GM23248 (cell line): ENCODE measurements at places on chromosomes 2 and 18. TPM values are rescaled to one million over a fixed set of nuclear protein-coding genes. Genes with fewer than 3 reads are reported as not detected.

CXXC1 gene
- 37.9 and 51.2 TPM in 2 replicates for total RNA-seq

CYP1B1 gene
- total RNA-seq: 51.0 and 56.0 TPM in 2 replicates

STON1 gene
- total RNA-seq: 4.9 and 5.6 TPM in 2 replicates

IL1B gene
- 0.86 and 3.8 TPM in 2 replicates for total RNA-seq

SERPINB3 gene
- total RNA-seq: not detected in 2 replicates

CROCC2 gene
- total RNA-seq: under 0.01 and 2.4 TPM in 2 replicates

ERFE gene
- 0.51 and 0.86 TPM in 2 replicates for total RNA-seq

FNDC4 gene
- 24.2 and 31.2 TPM in 2 replicates for total RNA-seq

UGT1A3 gene
- not detected in 2 replicates for total RNA-seq

- H3K4me3 ChIP-seq: no peak overlapping the region
- no peak for DNase-seq
- no peak overlapping the region for H3K27ac ChIP-seq
- peaks cover 12% of the 10 kb centered on the region; the same call in 1 of the 2 replicates for H3K4me1 ChIP-seq
- H3K27me3 ChIP-seq: no peaks in the 10 kb centered on the region
These were observed 287.0 kb downstream of the SLC8A1 start for GRCh38 chr2:40164736-40165508.

DNA sequence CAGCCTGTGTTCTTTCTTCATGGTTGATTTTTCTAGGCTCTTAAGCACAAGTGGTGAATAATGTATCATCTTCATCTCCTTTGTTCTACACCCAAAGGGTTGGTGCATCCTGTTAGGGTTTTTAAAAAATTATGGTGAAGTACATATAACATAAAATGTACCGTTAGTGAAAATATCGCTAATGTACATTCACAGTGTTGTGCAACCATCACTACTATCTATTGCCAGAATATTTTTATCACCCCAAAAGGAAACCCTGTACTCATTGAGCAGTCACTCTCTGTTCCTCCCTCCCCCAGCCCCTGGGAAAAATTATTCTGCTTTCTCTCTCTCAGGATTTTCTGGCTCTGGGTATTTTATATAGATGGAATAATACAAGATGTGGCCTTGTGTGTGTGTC lies 98.5 kb downstream of the PRKCE start:
- H3K4me3 ChIP-seq: no peak overlapping the region
- no peaks in the 10 kb centered on the region for H3K27me3 ChIP-seq
- H3K27ac ChIP-seq: no peak overlapping the region; the same call in 1 of the 2 replicates
- H3K36me3 ChIP-seq: no peaks in the 10 kb centered on the region
- peaks cover 35% of the 10 kb centered on the region for H3K4me1 ChIP-seq

DNA sequence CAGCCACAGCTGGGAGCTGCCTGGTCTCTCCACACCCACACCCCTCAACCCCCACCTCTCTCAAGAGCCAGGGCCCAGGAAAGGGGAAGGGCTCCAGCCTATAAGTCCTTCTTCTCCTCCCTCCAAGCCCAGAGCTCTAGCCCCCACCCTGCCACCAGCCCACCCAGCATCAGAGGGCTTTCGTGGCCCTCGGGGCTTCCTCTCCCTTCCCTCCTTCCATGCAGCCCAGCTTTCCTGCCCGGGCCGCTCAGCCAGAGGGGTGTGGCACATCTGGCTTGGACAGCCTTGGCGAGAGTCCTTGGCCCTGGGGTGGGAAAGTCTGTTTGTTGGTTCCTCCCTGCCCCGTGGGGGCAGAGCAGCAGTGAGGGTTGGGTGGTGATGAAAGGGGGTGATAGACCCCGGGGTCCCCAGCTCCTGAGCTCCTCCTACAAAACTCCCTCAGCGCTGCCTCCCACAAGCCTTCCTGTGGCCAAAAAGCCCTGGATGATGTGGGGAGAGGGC lies 7.0 kb downstream of the TNS1 start:
- no peaks in the 10 kb centered on the region for H3K27me3 ChIP-seq
- peaks cover 81% of the 10 kb centered on the region for H3K4me1 ChIP-seq
- H3K36me3 ChIP-seq: no peaks in the 10 kb centered on the region
- H3K27ac ChIP-seq: peak overlapping the region; percentile 88
- H3K4me3 ChIP-seq: peak overlapping the region; percentile 55

DNA sequence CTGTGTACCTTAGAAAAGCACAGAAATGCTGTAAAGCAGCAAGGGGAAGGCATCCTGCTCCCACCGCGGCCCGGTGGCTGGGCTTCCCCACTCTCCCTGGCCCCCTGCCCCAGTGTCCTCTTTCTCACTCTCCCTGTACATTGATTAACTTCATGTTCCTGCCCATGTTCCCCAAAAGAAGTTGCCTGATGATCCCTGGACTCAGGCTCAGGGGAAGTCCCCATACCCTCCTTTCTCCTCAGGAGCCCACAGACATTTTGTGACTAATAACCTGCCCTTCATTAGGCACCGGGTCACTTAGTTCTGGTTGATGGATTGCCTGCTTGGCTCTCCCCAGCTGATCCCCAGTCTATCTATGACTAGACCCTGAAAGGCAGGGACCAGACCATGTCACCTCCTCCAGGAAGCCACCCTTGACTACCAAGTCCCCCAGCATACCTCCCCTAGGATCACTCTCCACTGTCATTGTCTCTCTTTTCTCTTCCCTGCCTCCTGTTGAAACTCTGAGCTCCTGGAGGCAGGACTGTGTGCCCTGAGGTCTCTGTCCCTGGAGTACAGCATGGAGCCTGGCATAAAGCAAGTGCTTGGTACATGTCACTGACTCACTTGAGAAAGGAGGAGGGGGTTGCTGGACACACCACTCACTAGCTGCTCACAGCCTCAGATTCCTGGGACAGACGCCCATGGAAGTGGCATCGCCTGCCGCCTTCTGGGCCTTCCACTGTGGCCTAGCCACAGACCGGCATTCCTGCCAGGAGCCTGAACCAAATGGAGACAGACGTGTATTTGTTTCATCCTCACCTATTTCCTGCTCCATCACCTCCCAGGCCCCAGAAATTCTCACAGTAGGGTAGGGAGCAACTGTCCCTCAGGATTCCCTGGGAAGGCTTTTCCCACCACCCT lies 13.5 kb downstream of the MALL start:
- H3K4me3 ChIP-seq: peak overlapping the region; percentile 62
- DNase-seq: peak; percentile 50
- no peaks in the 10 kb centered on the region for H3K27me3 ChIP-seq

DNA sequence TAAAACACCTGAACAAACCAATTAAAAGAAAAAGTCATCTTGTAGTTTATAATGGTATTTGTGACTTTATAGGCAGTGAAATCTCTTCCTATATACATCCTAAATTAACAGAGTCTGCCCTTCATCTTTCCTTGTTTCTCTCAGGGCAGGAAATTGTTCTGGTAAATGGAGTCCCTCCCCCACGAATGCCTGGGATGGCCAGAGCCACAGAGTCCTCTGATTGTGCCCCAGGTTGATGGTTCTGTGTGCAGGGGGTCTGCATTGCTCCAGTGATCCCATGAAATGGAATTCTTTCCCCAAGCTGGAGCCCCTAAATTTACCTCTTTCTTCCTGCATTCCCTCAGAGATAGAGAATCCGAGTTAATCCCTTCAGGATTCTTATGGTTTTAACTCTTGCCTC lies 155.5 kb downstream of the MTX2 start:
- H3K4me3 ChIP-seq: no peak overlapping the region
- H3K27ac ChIP-seq: no peak overlapping the region
- no peak for DNase-seq
- peaks cover 20% of the 10 kb centered on the region for H3K4me1 ChIP-seq

DNA sequence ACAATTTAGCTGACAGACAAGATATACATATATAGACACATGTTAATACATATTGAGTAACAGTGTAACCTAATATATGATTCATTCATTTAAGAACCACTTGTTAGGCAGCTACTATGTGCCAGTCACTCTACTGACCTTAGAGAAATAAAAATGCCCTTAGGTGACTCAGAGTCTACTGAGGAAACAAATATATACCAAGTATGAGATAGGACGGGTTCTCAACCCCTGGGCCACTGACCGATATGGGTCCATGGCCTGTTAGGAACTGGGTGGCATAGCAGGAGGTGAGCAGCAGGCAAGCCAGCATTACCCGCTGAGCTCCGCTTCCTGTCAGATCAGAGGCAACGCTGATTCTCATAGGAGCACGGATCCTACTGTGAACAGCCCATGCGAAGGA lies 14.8 kb downstream of the STRN start:
- H3K27ac ChIP-seq: no peak overlapping the region
- DNase-seq: peak; percentile 52
- no peak overlapping the region for H3K4me3 ChIP-seq
- H3K4me1 ChIP-seq: peaks cover 6% of the 10 kb centered on the region; the same call in 1 of the 2 replicates

DNA sequence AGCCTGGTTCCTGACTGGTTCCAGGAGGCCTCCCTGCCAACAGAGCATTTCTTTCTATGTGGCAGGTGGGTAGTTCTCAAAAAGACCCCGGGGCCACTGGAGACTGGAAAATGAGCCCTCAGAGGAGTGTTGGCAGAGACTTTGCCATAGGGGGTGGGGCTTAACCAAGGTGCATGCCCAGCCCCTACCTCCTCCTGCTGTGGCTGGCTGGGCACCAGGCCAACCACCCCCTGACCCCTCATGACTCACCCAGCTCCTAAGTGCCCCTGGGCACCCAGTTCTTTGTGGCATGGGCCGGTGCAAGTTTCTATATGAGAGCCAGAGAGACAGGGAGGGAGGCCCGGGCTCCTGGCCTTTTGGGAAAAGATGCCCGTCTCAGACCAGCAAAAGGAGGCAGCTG lies 98.2 kb upstream of the SMAD2 start:
- H3K4me3 ChIP-seq: no peak overlapping the region
- H3K27ac ChIP-seq: no peak overlapping the region
- no peak for DNase-seq

DNA sequence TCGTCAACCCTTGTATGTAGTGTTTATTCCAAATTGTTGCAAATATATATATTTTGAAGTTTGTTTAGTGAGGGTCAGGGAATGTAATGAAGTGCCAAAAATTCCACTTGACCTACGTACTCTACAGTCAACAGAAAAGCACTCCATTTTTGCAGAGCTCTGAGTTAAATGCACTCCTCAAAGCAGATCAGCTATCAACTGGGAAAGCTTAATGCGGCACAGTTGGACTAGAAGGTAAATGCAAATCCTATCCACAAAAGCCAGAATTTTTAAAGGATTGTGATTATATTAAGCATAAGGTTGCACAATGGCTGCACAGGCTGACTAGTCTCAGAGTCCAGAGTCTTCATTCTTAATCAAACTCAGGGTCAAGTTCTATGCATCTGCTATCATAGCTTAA lies 577.1 kb downstream of the ARHGAP15 start:
- H3K4me1 ChIP-seq: no peaks in the 10 kb centered on the region
- no peak overlapping the region for H3K4me3 ChIP-seq
- no peak overlapping the region for H3K27ac ChIP-seq
- H3K27me3 ChIP-seq: no peaks in the 10 kb centered on the region

GRCh38 chr18:31609886-31610285 lies 18.2 kb downstream of the TTR start:
- DNase-seq: no peak
- no peaks in the 10 kb centered on the region for H3K36me3 ChIP-seq

- H3K4me3 ChIP-seq: no peak overlapping the region
- no peaks in the 10 kb centered on the region for H3K27me3 ChIP-seq
- DNase-seq: no peak
- H3K27ac ChIP-seq: no peak overlapping the region
- H3K36me3 ChIP-seq: no peaks in the 10 kb centered on the region
These were observed 46.1 kb upstream of the CELF4 start for GRCh38 chr18:37611614-37612279.

- H3K27ac ChIP-seq: no peak overlapping the region
- H3K27me3 ChIP-seq: no peaks in the 10 kb centered on the region
- no peaks in the 10 kb centered on the region for H3K36me3 ChIP-seq
These were observed 151.8 kb downstream of the FAM161A start for GRCh38 chr2:61702088-61702467.

DNA sequence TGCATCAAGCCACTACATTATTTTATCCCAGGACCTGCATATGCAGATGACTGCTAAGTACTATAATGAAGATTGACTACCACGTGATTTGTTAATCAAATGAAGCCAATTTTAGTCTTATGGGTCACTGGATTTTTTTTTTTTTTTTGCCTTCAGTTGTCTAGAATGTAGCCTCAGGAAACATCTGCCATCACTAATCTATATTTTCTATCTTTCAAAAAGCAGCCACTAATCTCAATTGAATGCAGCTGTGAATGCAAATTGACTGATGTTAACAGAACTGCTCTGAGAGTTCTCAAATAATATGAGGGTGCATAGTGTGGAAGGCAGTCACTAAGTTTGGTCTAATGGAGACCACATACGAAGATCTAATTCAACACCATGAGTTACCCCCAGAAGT lies 106.3 kb downstream of the ABCA12 start:
- H3K27ac ChIP-seq: no peak overlapping the region
- no peak overlapping the region for H3K4me3 ChIP-seq
- no peaks in the 10 kb centered on the region for H3K36me3 ChIP-seq

- peak; percentile 34 for DNase-seq
- H3K36me3 ChIP-seq: no peaks in the 10 kb centered on the region
- H3K27me3 ChIP-seq: peaks cover 5% of the 10 kb centered on the region
These were observed 52.1 kb upstream of the LYPD6 start for GRCh38 chr2:149278161-149278871.

- no peaks in the 10 kb centered on the region for H3K36me3 ChIP-seq
- H3K4me3 ChIP-seq: no peak overlapping the region
- no peaks in the 10 kb centered on the region for H3K27me3 ChIP-seq
- no peak for DNase-seq
- peak overlapping the region; percentile 23 for H3K27ac ChIP-seq
- peaks cover 19% of the 10 kb centered on the region for H3K4me1 ChIP-seq
These were observed 33.4 kb upstream of the PPM1B start for GRCh38 chr2:44135296-44135695.

GRCh38 chr2:160229591-160229990 lies 29.5 kb upstream of the ITGB6 start:
- peak overlapping the region; percentile 91 for H3K27ac ChIP-seq
- peak; percentile 80 for DNase-seq
- H3K4me3 ChIP-seq: no peak overlapping the region
- no peaks in the 10 kb centered on the region for H3K27me3 ChIP-seq
- H3K36me3 ChIP-seq: no peaks in the 10 kb centered on the region

DNA sequence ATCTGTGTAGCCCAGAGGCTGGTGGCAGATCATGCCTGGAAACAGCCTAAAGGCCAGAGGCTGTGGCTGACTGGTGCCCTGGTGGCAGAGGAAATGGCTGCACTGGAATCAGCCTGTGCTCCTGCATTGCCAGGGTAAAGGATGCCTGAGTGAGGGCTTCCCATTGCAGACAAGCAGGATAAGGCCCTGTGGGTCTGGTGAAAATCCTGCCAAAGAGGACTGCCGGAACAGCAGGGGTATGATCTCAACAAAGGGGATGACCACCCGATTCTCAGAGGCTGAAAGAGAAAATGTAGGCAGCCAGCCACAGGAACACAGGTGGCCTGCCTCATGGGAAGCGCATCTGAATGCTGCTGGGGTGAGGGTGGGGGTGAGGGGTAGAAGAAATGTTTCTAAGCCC lies 48.2 kb downstream of the FBXO48 start:
- peaks cover 35% of the 10 kb centered on the region for H3K27me3 ChIP-seq
- DNase-seq: no peak
- H3K4me1 ChIP-seq: no peaks in the 10 kb centered on the region

GRCh38 chr18:27942706-27943105 lies 234.2 kb downstream of the CDH2 start:
- no peaks in the 10 kb centered on the region; the same call in 1 of the 2 replicates for H3K36me3 ChIP-seq
- H3K4me3 ChIP-seq: no peak overlapping the region
- H3K27me3 ChIP-seq: no peaks in the 10 kb centered on the region
- 0 out of 2 replicates have a peak, but pooled peaks cover 8% of the 10 kb centered on the region for H3K4me1 ChIP-seq
- peak; percentile 20 for DNase-seq
- no peak overlapping the region for H3K27ac ChIP-seq

- no peaks in the 10 kb centered on the region for H3K36me3 ChIP-seq
- no peaks in the 10 kb centered on the region for H3K27me3 ChIP-seq
- peak; percentile 5 for DNase-seq
- H3K4me3 ChIP-seq: no peak overlapping the region
These were observed 355.1 kb downstream of the TXNL1 start for GRCh38 chr18:56283316-56283715.

GRCh38 chr2:100640431-100641124 lies 77.8 kb downstream of the PDCL3 start:
- H3K27me3 ChIP-seq: peaks cover 65% of the 10 kb centered on the region
- H3K27ac ChIP-seq: no peak overlapping the region
- no peak overlapping the region for H3K4me3 ChIP-seq
- DNase-seq: peak; percentile 28
